ENCODE measurements at places on chromosomes 1 and 21. TPM values are rescaled to one million over a fixed set of nuclear protein-coding genes. Genes with fewer than 3 reads are reported as not detected.
A peak's percentile ranks its signal among the peaks of the same experiment; 100 is the strongest.

DNA sequence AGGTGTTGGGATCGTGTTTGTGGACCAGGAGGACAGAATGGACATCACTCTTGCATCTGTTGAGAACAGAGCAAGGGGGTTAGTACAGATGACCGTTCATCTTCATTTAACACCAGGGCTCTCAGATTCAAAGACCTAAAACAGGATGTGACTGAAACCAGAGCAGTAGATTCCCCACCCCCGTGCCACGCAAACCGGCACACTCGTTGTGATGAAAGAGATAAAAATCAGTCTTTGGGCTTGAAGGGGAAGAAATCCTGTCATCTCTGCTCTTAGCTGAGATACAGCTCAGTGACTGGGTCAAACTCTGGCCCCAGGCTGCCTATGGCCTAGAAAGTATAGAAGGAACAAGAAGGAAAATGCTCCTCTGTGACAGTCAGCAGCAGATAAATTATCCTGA, 146.2 kb upstream of the KRTAP19-8 start:
- no peak overlapping the region for H3K4me3 ChIP-seq
- H3K4me1 ChIP-seq, result no peaks in the 10 kb centered on the region
- no peaks in the 10 kb centered on the region for H3K27me3 ChIP-seq
- H3K27ac ChIP-seq, result no peak overlapping the region
- no peaks in the 10 kb centered on the region for H3K36me3 ChIP-seq
- DNase-seq, result no peak

- no peaks in the 10 kb centered on the region for H3K36me3 ChIP-seq
- H3K4me1 ChIP-seq, result no peaks in the 10 kb centered on the region
- DNase-seq, result peak; percentile 29
- peak overlapping the region; percentile 91 for H3K27ac ChIP-seq
Measured at GRCh38 chr21:38766987-38767722, 38.6 kb upstream of the ETS2 start.

- H3K4me1 ChIP-seq, result no peaks in the 10 kb centered on the region
- no peak overlapping the region for H3K27ac ChIP-seq
- H3K4me3 ChIP-seq, result no peak overlapping the region
- DNase-seq, result no peak
- no peaks in the 10 kb centered on the region for H3K27me3 ChIP-seq
- H3K36me3 ChIP-seq, result no peaks in the 10 kb centered on the region
Measured at GRCh38 chr1:99643021-99643779, 2.7 kb upstream of the PALMD start.

DNA sequence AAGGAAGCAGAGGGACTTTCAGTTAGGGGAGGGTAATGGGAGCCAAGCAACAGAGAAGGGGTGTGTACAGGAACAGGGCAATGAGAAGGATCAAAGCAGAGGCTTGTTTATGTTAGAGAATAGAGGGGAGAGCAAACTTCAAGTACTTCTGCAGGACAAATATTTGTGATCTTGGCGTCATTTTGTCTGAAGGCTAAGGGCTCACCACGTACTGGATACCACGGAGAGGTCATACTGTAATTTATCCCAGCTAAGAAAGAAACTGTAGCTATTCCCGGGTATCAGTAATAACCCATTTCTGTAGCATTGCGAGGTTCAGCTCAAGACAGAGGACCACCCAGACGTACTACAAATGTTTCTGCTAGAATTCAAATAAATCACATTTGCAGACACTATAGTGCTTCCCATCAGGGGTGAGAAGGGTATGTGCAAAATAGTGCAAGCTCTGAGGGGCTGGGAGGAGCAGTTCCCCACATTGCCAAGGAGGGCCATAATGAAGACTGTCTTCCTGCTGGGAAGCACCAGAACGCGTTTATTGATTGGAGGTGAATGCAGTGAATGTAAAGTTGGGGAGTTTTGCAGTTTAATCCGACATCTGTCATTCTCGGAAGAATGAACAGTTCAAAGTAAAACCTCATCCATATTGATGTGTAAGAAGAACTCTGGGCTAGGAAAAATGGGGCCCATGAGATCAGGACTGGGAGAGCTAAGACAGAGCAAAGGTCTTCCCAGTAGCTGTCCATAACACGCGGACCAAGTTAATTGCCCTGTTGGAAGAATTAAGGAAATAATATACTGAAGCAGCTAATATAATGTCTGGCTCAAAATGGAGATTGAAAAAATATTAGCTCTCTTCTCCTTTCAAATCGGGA, 136.9 kb downstream of the RWDD3 start:
- no peak overlapping the region for H3K27ac ChIP-seq
- no peaks in the 10 kb centered on the region for H3K4me1 ChIP-seq
- DNase-seq, result no peak
- no peaks in the 10 kb centered on the region for H3K36me3 ChIP-seq

DNA sequence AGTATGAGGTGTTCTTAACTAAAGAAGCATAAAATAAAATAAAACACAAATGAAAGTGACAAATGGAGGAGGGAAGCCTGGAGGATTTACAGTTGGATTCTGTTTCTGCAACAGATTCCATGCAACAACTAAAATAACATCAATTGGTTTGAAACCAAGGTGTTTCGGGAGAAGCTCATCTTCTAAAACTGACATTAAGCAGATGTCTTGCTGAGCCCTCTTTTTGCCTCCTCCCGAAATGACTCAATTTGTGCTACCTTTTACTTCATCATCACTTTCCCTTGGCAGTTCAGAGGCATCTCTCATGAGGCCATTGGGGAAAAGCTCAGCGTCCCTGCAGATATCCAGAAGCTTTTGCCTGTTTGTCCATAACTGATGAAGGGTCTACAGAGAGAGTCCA, 121.6 kb upstream of the ADAR start:
- no peak for DNase-seq
- H3K4me3 ChIP-seq, result no peak overlapping the region
- H3K27ac ChIP-seq, result no peak overlapping the region
- no peaks in the 10 kb centered on the region for H3K4me1 ChIP-seq
- no peaks in the 10 kb centered on the region for H3K27me3 ChIP-seq
- H3K36me3 ChIP-seq, result no peaks in the 10 kb centered on the region

DNA sequence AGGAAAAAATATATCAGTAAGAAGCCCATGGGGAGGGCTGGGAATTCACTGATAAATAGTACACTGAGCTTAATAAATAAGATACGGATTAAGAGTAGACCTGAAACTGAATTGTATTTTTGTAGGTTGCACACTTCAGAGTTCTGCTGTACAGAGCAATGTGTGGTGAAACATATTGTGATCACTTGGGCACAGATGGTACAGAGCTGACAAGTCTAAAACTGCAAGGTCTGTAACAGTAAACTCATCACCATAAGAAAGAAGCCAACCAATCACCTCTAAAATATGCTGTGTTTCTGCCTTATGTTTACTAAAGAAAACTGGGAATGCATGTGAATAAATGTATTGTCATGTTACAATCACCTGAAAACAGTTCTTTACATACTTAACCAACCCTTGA, 360.7 kb downstream of the MRPL39 start:
- H3K27me3 ChIP-seq, result no peaks in the 10 kb centered on the region
- H3K27ac ChIP-seq, result no peak overlapping the region
- DNase-seq, result no peak

WDR64 gene
- polyA plus RNA-seq, result not detected

Data from pancreas (tissue), 10 donors.